ENCODE measurements at places on chromosomes 4 and X. TPM values are rescaled to one million over a fixed set of nuclear protein-coding genes. Genes with fewer than 3 reads are reported as not detected.

GRCh38 chrX:97039363-97040029 lies 155.8 kb downstream of the RPA4 start:
- peak; percentile 11 for DNase-seq

GRCh38 chr4:26084414-26084813 lies 170.4 kb downstream of the SMIM20 start:
- no peak for DNase-seq

DNA sequence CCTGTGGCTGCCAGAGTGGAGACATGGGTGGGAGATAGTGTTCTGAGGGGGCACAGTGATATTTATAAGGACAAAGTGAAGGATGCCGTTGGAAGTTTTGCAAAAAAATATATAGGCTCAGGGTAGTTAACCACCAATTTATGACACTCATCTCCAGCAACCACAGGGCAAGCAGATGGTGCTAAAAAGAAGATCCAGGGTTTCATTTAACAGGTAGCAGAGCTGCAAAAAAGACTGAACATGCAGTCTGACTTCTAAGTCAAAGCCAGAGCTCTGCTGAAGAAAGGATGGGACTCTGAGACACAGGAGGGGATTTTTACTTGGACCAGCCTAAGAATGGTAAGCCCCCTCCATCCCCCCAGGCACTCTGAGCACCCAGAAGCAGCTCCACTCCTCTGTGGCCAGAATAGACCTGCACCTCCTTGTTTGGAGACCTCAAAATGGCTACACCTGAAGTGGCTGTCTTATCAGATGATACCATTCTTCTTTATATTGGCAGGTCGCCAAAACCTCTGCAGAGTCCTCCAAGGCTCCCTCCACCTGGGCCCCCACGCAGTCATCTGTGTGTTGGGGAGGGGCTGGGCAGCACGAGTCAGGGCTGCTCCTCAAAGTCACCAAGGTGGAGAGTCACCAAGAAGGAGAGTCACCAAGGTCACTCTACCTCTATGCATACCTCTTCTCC lies 161.4 kb upstream of the FAM9B start:
- no peak for DNase-seq

DNA sequence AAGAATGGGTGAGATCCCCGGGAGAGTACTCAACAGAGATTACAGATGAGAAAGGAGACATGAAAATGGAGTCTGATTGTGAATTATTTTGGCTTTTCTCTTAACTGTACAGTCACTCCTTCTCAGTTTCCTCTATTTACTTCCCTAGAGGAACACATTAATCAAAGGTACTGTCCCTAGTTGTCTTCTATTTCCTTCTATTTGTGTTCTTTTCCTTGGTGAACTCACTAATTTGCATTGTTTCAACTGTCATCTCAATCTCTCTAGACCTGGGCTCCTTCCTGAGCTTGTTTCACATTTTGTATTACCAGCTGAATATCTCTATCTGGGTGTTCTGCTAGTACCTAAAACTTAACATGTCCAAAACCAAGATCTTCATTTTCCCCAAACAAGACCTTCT lies 59.8 kb downstream of the ABCB7 start:
- DNase-seq = no peak

GRCh38 chr4:74755486-74755885 lies 38.8 kb downstream of the BTC start:
- no peak for DNase-seq

GRCh38 chr4:146049802-146050201 lies 111.2 kb upstream of the ZNF827 start:
- no peak for DNase-seq

DNA sequence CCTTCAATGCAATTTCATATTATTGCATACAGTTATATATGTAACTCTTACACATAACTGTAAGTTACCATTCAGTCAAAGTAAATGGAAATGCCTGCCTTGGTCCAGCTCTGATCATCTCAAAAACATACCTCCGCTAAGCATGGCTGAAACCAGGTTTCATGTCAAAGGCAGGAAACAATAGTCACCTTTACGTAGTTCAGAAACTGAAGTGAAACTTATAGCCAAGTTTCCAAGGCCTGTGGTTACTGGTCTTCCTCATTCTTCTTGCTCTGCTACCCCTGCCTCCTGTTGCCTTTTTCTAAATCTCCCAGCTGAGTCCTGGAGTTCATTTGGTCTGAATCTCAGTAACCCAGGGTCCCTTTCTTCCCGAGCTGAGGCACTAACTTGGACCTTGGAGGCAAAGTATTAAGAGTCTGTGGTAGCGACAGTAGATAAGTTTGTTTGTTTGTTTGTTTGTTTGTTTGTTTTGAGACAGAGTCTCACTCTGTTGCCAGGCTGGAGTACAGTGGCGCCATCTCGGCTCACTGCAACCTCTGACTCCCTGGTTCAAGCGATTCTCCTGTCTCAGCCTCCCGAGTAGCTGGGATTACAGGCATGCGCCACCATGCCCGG lies 30.8 kb downstream of the DAPP1 start:
- no peak for DNase-seq

DNA sequence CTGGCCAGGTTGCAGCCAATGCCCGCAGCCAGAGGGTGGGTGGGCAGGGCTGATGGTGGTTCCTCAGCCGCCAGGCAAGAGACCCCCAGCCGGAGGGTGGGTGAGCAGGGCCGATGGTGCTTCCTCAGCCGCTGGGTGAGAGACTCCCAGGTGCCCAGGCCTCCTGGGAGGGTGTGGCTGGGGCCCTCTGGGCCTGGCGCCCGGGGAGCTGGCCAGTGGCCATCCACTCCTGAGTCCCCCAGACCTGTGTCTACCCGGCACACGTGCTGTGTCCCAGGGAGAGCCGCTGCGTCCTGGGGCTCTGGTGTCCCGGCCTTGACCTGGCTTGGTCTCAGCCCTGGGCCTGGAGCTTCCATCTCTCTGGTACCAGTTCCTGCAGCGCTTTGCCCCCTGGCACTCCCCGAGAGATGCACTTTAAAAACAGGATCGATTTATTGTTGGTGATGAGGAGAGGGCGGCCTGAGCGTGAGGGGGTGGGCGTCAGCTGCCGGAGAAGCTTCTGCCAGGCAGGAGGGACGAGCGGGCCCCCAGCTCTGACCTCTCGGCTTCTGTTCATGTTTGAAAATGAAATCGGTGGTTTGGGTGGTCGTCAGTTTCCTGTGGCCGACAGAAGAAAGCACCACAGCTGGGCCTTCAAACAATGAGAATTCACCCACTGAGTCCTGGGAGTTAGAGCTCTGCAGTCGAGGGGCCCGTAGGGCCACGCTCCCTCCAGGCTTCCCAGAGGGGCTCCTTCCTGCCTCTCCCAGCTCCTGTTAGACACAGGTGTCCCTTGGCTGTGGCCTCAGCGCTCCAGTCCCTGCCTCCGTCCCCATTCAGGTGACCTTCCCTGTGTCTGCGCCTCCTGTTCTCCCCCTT lies 6.5 kb downstream of the DOK7 start:
- no peak for DNase-seq

DNA sequence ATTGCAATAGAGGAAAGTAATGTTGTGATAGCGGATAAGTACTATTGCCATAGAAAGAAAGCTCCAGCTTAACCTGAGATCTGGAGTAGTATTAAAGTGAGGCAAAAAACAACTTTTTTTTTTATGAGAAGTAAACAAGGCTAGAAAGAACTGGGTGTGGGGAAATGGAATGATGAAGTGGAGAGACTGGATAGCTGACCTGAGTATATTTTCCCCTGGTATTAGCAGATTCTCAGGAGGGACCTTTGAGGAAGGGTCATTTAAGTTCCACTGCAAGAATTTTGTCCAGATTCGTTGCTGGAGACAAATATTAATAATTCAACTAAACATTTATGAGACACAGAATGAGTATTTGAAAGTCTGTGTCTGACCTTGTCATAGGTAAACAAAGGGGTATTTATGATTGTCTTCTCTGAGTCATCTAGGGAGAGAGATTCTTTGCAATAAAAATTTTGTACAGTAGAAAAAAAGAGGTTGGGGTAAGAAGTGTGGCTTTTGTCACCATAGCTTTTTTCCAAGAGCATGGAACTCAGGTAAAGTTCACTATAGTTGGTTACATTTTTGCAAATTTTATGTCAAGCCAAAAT lies 2095.9 kb downstream of the ARAP2 start:
- DNase-seq = no peak

GRCh38 chr4:172356016-172356415 lies 542.8 kb downstream of the GALNTL6 start:
- DNase-seq = no peak

DNA sequence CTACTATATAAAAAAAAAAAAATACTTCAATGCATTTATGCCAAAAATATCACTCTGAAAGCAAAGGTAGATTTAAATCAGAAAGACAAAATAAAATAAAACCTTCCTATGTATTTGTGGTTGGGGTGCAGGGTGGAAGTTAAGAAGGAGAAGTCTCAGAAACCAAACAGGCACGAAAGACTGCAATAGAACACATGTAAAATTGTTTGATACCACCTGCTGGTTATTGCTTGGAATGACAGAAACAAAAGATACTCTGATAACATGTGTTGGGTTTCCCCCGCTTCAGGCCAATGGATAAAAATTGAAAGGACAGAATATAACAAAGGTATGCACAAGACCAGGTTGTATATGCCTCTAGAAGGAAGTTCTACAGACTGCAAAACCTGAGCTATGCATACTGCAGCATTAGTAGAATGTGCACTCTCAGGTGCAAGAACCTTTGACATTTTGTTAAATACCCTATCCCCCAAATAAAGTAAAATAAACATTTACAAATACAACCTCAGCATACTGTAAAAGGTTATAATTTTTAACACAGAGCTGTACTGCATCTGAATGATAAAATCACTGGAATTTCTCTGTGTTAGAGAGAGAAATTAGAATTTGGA lies 118.8 kb downstream of the GABRA2 start:
- DNase-seq = peak; percentile 25

DNA sequence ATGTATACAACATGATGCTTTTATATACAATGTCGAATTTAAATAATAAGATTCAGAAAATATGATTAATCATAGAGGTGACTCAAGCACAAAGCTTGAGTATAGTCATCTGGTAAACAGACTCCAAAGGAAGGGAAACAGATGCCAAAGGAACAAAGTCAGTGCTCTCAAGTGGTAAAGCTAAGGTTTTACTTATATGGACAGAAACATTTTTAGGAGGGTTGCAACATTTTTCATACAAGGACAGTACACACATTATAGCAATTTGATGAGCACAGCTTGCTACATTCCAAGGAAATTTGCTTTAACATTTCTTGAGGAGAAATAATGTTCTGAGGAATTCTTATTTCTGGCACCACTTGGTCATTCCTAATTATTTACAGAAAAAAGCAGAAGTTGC lies 333.4 kb upstream of the AADAT start:
- no peak for DNase-seq

- no peak for DNase-seq
These were observed 1341.7 kb downstream of the PCDH7 start for GRCh38 chr4:32061916-32062315.

The SOD3 gene
- polyA plus RNA-seq = 0.90 TPM

The PDLIM3 gene
- polyA plus RNA-seq = 25.0 TPM

The BCAP31 gene
- 243 TPM for polyA plus RNA-seq

The LNX1 gene
- 13.7 TPM for polyA plus RNA-seq

The ZCCHC18 gene
- polyA plus RNA-seq = not detected

The CPEB2 gene
- polyA plus RNA-seq = 7.3 TPM

The LDB2 gene
- 10.0 TPM for polyA plus RNA-seq

All from small intestine (tissue), 16 donors.